ENCODE measurements at places on chromosomes 12 and 14.

DNA sequence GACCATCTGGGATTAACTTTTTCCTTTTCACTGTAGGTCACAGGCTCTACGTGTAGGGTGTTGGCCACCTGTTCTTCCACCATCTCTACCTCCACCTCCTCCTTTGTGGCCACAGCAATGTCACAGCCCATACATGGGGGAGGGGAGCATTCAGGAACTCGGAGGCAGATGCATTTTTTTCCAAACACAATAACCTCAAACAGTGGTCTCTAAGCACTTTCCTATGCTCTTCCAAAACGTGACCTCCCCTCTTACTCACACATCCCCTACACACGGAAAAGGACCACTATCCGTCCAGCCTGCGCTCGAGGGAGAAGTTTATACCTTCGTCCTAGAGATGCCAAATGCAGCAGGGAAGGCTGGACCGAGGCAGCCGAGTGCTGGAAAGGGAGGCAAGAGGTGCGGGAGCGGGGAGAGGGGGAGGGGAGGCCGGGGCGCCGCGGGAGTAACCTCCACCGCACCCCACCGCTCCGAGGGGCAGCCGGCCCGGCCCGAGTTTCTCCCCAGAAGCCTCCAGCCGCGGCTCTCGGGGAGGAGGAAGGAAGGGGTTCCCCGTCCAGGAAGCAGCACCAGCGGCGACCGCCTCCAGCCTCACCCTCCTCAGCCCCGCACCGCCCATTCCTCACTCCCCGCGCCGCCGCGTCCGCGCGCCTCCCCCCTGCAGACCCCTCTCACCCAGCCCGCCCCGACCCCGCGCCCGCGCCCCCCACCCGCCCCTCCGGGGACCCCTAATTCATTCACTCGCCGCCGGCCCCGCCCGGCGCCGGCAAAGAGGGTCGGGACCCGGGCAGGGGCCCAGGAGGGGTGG is 594 bp downstream of the KRAS start:
- DNase-seq = peak; percentile 50

DNA sequence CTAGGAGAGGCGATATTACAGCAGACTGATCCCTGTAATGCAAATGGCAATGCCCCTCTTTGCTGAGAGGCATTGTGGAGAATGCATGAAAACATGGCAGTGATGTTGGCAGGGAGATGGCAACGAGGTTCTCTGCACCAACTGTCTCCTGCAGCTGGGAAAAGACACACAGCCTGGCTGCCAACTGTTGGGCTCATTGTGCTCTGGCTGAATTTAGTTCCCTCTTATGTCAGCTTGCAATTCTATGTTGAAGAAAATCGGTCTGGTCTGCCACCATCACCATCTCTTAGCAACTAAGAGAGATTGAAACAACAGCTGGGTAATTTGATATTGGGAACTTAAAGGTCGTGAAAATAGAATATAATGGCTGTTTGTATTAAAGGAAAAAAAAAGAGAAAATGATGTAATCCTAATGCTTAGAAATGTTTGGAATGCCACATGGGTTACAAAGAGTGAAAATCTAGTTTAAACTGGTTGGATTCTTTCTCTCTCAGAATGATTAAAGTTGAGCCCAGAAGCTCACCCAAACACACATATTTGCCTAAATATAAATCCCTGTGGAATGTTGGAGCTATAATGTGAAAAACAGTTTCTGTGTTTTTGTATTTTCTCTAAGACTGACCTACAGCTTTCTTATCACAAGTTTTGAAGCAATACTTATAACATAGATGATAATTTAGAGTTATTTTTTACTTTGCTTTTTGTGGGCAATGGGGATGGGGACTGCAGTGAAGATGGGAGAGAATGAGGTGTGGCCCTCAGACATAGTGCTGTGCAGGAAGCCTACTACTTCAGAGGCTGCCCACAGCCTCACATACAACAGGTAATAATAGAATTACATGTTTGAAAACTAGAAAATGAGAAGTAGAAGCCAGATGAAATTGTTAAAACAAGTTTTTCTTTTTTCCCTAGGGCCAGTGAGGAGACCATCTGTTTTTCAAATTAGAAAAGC is 143.7 kb downstream of the AKAP6 start:
- DNase-seq = no peak

DNA sequence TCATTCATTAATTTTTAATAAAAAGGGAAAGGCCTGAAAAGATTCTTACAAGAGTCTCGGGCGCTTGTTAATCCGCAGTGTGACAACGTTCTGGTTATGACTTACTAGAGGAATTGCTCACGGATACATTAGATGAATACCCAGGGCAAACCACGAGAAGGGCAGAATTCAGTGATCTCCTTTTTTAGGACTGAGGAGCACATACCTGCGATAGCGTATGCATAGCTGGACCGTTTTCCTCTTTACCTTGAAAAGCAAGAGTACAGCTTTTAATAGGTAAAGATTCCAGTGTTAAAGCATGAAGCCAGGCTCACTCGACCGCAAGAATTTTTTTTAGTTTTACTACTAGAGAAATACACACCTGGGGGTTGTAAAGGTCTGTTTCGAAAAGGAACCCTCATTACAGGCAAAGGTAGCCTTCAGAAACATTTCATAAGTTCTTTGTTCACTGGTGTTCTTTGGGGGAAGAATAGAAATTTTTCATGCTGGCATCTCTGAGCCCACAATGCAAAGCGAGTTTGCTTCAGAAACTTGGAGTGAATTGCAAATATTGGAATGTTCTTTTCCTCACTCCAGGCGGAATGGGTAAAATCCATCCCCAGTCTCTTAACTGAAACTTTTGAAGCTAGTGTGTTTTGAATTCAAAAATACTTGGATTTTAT is 953 bp downstream of the MAPK1IP1L start:
- no peak for DNase-seq

DNA sequence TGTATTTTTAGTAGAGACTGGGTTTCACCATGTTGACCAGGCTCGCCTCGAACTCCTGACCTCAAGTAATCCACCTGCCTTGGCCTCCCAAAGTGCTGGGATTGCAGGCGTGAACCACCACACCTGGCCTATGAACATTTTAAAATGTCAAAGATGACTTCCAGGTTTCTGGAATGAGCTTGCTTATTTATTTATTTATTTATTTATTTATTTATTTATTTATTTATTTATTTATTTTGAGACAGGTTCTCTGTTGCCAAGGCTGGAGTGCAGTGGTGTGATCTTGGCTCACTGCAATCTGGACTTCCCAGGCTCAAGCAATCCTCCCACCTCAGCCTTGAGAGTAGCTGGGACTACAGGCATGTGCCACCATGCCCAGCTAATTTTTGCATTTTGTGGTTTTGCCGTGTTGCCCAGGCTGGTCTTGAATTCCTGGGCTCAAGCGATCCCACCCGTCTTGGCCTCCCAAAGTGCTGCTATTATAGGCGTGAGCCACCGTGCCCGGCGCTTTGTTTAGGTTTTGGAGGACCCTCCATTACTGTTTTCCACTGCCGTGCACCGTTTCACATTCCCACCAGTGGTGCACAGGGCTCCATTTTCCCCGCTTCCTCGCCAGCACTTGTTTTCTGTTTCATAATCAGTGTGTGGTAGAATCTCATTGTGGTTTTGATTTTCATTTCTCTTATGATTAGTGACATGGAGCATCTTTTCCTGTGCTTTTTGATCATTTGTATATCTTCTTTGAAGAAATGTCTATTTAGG is 6.4 kb upstream of the CFAP251 start:
- no peak for DNase-seq

DNA sequence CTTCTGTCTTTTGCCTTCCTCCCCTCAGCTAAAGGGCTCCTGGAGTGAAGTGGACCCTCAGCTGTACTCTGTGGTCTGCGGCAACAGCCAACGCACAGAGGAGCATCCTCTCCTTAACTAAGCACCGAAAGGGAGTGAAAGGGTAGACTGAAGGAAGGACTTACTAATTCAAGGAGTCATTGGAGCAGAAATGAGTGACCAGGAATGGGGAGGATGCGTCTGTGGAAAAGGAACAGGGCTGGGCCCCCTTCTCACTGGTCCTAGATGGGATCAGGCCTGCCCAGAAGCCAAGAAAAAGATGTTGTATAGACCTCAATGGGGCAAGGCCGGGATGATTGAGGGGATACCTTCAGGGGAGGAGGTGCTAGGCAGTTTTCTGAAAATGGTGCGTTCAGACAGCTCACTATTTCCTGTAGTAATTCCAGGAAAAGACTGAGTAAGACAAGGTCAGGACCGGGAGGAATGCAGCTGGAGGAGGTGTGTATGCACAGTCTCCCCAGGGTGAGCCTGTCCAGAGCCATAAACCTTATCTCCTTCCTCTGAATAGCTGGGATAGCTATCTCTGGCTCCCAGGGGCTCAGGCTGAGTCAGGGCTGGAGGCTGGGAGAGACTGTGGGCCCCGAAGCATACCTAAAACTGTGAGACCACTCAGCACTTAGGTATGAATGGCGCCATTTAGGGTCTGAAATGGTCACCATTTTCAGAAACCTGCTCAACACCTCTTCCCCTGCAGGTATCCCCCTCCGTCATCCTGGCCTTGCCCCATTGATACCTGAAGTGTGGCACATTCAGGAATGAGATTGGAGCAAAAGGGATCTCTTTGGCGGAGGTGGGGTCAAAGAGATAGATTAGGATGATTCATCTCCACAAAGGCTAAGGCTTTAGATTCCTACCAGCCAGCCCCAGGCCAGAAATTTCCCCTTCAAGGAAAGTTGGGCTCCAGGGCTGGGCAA is 20.2 kb upstream of the KRT8 start:
- no peak for DNase-seq

GRCh38 chr14:43169722-43170121 is 1337.4 kb downstream of the FSCB start:
- DNase-seq = no peak

DNA sequence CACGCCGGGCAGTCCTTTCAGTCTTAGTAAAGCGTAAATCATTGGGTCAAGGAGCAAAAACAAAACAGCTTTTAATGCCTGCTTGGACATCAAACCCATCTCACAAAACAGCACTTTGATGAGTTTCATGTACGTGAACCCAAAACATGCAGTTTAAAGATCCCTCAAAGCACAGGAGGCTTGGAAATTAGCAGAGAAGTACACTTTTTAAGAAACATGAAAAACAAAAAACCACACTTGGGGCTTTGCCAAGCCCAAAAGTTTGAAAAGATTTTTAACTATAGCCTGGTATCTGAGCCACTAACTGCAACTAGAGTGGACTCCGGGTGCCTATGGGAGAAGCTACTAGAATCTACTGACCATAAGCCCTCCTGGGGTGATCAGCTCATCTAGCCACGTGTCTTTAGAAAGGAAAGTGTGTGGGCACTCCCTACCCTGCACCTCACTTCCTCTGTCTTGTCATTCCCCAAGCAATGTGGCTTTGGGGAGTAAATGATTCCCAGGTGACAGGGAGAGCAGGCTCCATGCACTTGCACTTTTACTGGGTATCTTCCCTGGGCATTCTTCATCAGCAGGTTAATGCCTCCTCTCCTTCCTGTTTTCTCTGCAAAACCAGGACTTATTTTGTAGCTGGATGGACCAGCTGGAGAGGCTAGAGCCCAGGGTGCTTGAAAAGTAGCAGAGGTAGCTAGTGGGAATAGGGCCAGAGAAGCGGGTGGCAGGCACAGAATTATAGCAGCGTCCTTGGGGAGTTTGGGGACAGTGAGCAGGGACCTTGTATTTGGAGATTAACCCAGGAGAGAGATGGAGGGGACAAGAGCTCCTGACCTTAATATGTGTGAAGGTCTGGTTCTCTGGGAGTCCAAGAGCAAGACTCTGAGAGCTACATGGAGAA is 339.3 kb downstream of the BCL11B start:
- DNase-seq = no peak

DNA sequence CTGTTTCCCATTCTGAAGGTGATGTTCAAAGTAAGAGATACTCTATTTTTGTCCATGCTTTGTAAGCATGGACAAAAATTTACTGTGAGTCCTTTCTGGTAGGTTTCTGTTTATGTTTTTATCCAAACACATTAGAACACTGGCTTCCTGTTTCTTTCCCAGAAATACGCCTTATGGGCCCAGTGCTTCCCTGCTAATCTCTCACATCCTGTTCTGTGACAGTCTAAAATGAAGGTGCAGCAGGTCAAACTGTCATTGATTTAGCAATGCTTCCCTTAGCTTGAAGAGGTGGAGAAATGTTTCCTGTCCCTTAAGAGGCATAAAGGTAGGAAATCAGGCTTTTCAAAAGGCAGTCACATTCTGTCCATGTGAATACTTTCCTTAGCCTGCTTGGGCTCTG is 305.6 kb downstream of the RPS29 start:
- DNase-seq = no peak

GRCh38 chr14:45145214-45145613 is 9.5 kb downstream of the FANCM start:
- no peak for DNase-seq

Measured in CD4-positive, alpha-beta T cell treated with Interferon gamma for 1 hour (primary cell).